ENCODE measurements at places on chromosomes 4 and X.

DNA sequence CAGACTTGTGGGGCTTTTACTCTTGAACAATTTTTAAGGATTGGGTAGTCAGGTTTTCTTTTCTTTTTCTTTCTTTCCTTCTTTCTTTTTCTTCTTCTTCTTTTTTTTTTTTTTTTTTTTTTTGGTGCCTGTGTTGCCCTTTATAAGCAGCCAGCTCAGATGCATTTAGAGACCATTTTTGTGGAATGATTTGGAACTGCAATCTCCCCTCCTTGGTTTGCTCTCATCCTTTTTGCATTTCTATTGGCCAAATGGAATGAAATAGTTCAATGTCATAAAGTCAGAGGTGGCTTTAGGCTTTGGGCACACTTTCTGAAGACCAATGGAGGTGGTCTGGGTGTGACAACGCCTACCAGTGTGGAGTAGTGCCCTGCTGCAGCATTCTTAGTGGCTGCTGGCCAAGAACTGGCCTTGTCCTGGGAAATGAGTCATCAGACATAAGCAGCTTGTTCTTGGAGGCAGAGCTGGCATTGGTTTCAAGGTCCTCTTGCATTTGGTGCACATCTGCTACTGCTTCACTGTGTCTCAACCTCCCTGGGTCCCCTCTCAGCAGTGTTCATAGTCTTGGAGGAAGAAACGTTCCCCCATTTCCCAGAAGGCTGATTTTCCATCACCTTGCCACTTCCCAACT lies 84.5 kb downstream of the CT47B1 start:
- ATAC-seq: no peak

- no peak for ATAC-seq
Measured at GRCh38 chr4:10063544-10064300, 42.4 kb upstream of the SLC2A9 start.

DNA sequence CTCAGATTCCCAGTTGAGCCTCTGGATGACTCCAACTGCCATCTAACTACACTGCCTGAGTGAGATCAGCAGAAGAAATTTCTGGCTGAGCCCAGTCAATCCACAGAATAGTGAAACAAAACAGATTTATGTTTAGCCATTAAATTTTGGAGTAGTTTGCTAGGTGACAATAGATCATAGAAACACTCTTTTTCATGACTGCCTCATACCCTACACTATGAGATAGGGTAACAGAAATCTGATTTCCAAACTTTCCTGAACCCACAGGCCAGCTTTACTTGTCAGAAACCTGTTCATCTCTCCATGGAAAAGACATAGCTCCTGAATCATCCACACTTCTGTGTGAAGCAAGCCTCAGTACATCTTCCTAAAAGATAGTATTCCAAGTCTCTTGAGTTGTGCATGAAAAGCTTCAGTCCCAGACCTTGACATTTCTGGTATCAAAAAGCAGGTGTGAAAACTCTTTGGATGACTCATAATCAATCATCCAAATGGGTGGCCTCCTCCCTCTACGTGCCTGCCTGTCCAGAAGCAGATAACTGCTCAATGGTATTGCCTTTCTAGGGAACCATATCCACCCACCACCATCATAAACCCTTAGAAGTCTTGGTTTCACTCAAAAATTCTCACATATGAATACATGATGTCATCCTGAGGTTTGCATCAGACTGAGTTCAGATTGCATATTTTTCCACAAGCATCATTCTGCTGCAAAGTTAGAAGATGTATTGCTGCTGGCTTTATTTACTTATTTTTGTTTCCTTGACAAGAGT lies 47.5 kb upstream of the RAP2C start:
- peak; percentile 65 for ATAC-seq

DNA sequence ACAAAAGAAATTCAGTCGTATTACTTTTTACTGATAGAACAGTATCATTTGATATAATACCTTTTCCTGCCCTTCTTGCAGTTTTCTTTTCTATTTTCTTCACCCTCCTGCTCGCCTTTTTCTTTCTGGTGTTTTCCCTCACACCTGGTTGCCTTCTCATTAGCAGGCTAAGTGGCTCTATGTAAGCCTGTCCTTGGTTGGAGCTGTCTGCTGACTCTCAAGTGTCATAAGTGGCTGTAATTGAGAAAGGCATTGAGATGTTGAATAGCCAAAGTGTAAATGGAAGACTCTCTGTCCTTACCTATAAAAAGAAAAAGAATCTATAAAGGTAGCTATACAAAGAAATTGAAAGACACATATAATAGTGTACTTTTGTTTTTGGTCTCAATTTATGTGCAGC lies 180.7 kb downstream of the ADGRL3 start:
- ATAC-seq: no peak

- ATAC-seq: peak; percentile 5
Measured at GRCh38 chr4:3074846-3075651, 568 bp downstream of the HTT start.

DNA sequence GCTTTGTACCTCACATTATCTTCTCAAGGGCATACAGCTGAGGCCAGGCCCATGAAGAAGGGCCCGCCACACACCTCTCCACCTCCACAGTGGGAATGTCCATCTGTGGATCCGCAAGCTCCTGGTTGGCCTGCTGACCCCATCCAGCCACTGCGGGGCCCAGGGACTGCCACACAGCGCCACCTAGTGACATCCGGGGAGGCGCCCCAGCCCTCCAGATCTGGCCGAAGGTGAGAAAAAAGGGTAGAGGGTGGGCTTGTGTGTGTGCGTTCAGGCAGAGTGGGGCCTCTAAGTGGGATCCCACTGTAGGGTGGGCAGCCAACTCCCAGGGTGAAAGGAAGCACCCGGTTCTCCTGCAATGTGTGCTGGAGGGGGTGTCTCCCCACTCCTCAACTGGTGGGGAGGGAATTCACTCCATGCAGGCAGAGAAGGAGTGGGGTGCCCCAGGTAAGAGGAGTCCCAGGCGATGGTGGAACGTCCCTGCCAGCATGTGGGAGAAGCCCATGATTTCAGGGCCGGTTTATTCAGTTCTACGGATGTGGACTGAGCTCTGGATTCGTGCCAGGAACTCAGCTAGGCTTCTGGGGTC lies 117.3 kb downstream of the ENPP6 start:
- ATAC-seq: no peak

DNA sequence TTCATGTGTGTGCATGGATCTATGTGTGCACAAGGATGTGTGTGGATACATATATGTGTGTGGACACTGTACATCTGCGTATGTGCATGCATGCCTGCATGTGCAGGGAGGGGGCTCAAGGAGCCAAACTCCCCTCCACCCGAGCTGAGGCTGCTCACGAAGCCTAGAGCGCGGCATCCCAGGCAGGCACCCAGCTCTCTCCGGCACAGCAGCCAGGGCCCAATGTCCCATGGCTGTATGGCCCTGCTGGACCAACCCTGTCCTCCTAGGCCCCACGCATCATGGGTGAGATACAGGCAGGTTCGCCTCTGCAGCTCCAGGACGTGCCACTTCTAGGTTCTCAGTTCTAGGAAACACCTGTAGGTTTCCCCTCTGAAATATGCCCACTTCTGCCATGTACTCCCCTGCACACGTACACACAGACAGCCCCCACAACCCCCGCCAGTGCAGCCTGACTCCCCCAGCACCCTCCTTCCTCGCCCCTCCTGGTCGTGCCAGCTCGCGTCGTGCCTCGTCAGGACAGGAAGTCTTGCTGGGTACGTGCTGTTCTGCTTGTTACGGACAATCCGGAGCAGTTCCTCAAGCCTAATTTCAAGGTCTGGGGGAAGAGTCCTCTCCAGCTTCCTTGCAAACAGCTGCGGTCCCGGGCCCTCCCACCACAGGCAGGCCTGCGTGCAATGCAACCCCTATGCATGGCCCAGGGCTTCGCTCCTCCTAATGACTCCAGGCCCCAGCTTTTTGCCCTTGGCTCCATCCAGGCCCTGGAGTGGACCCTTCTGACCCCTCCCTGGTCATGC lies 3.2 kb upstream of the ADRA2C start:
- no peak for ATAC-seq

GRCh38 chr4:149980941-149981340 lies 97.3 kb upstream of the DCLK2 start:
- ATAC-seq: no peak

- ATAC-seq: no peak
Measured at GRCh38 chr4:185859111-185859510, 47.1 kb upstream of the SORBS2 start.

- no peak for ATAC-seq
Measured at GRCh38 chr4:94475794-94476193, 24.1 kb downstream of the PDLIM5 start.

DNA sequence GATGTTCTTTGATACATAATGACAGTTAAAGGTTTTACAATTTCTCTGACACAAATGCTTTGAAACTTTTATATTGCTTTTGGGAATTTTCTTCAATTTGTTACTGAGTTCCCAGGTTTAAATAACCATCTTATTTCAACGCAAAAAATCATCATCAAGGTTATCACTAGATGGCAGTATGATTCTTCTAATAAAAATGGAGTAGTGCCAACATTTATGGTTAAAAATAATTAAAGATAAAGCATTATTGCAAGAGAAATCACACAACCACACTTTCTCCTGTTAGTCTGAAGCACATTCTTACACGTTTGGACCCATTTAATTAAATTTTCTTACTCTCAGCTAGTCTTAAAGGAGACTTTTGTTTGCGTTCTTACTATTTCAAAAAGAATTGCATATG lies 611.3 kb upstream of the CPXCR1 start:
- no peak for ATAC-seq

DNA sequence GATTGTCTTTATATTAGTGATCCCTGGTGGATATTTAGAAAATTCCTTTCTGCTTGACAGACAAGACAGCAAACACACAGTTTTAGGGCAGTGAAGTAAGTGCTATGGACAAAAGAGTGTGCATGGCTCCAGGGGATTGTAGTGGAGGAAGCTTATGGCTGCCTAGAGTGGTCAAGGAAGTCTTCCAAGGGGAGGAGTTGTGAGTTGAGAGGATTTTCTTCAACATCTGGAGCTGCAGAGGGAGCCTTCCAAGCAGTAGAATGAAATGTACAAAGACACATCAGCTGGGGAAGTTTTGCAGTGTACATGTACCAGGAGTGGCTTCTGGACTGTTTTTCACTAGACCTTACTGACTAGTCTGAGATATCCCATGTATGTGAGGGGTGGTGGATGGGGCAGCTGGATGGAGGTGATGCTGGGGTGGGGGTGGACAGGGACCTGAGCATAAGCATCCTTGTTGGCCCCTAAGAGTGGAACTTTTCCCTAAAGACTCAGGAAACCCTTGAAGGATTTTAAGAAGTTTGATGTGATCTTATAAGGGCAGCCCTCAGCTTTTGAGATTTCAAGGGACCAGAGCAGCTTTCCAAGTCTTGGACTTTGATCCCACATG lies 160.5 kb upstream of the TAPT1 start:
- ATAC-seq: no peak

DNA sequence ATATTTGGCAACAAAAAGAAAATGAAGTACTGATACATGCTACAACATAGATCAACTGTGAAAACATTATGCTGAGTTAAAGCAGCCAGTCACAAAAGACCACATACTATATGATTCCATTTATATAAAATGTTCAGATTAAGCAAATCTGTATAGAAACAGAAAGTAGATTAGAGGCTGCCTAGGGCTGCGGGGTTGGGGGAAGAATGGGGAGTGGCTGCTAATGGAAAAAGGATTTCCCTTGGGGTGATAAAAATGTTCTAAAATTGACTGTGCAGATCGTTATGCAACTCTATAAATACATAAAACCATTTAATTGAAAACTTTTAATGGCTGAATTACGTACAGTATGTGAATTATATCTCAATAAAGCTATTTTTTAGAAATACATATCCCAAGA lies 46.8 kb downstream of the NEK1 start:
- ATAC-seq: no peak

DNA sequence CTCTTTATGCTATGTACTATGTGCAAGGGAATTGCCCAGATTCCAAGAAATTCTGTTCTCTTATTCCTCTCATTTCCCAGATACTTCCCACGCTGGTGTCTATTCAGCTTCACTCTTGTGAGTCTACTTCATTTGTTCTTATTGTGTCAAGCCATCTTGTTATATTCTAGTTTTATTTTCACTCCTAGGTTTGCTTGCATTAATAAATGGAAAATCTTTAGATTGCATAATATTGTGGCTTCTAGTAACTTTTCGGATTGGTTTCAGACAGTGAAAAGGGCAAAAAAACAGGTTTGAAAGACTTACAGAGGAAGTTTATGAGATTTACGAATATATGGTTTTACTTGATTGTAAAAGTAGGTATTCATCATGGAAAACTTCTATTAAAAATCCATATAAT lies 128.4 kb downstream of the BTC start:
- ATAC-seq: no peak

- ATAC-seq: no peak
Measured at GRCh38 chr4:185915817-185916216, 103.8 kb upstream of the SORBS2 start.
